ENCODE measurements at places on chromosomes 4 and X.

GRCh38 chrX:7083468-7084396 lies 63.8 kb upstream of the STS start:
- no peak for DNase-seq

DNA sequence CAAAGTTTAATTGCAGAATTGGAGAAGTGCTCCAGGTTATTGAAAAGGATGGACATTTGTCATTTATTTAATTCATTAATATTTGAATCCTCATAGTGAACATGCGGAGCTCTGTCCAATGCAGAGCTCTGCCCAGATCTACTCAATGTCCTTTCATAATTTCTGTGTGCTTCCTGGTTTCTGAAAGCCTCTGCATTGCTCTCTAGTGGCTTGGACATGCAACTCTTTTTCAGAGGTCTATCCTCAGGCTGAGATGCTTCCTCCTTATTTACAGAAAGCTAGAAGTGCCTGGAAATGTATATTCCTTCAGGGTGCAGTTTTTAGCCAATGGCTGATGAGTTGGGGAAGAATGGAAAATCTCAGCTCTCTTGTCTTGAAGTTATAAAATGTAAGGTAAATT lies 786.1 kb upstream of the AADAT start:
- DNase-seq = no peak

GRCh38 chr4:132065940-132066495 lies 1083.1 kb upstream of the PCDH10 start:
- DNase-seq = no peak

DNA sequence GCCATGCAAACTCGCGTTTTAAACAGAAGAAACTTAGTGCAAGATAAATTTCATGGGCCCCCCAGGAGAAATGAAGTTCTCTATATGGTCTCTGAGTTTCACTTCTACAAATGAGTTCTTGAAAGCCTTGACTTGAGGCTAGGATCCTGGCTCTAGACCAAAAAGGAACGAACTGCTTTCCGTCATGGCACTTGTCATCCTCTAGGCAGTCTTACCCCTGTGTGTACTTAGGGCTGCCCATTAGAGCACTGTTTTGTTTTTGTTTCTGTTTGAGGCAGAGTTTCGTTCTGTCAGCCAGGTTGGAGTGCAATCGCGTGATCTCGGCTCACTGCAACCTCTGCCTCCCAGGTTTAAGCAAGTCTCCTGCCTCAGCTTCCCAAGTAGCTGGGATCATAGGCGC lies 29.0 kb downstream of the RNF4 start:
- DNase-seq = no peak

GRCh38 chrX:110600745-110601310 lies 194.8 kb downstream of the CHRDL1 start:
- DNase-seq = no peak

- no peak for DNase-seq
Observed at GRCh38 chrX:39766085-39766726, 331.6 kb downstream of the BCOR start.

DNA sequence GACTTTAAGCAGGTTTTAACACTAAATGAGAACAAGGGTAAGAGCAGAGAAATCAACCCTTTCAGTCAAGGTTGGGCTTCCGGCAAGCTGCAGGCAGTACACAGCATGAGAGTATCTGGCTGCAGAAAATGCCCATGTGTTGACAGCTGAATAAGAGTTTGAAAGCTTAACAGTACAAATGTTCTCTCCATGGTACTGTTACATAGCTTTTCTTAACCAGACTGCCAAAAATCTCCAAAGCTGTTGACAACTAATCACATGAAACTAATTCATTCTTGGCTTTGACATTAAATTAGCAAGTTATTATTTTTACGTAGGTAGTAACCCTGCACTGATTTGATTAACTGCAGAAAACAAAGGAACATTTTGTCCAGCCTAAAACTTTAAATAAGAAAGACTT lies 153.5 kb downstream of the SLC10A7 start:
- DNase-seq = no peak

GRCh38 chr4:120874792-120875774 lies 47.4 kb downstream of the PRDM5 start:
- DNase-seq = no peak

- DNase-seq = no peak
Observed at GRCh38 chr4:131499141-131499873, 1649.8 kb upstream of the PCDH10 start.

GRCh38 chr4:69816236-69816635 lies 43.7 kb downstream of the SULT1E1 start:
- no peak for DNase-seq

DNA sequence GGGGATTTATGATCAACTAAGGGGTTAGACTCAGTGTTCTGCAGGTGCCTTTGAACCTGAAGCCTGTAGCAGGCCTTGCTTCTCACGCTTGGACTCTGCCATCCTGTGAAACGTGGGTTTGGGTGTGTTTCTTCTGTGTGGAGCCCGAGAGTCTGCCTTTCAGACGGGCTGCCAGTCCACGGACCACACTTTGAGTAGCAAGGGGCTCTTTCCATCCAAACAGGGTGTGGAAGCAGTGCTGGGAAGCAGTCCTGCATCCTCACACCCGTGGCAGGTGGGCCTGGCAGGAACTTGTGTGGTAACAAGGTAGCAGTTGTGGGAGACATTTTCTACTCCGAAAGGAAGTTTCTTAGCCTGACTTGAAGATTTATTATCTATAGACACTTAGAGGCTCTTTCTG lies 22.7 kb downstream of the RGS12 start:
- no peak for DNase-seq

GRCh38 chrX:22278375-22278774 lies 5.7 kb downstream of the CBLL2 start:
- DNase-seq = no peak

- DNase-seq = no peak
Observed at GRCh38 chr4:87041141-87041540, 106.3 kb downstream of the AFF1 start.

GRCh38 chrX:41922431-41923151 lies 763 bp downstream of the CASK start:
- no peak for DNase-seq
